NCI-H2171 treated with DMSO at 0.1 percent for 48 hours (cell line): ENCODE measurements at places on chromosomes 4 and X.

- DNase-seq: no peak
Observed at GRCh38 chr4:31230594-31230993, 510.4 kb downstream of the PCDH7 start.

DNA sequence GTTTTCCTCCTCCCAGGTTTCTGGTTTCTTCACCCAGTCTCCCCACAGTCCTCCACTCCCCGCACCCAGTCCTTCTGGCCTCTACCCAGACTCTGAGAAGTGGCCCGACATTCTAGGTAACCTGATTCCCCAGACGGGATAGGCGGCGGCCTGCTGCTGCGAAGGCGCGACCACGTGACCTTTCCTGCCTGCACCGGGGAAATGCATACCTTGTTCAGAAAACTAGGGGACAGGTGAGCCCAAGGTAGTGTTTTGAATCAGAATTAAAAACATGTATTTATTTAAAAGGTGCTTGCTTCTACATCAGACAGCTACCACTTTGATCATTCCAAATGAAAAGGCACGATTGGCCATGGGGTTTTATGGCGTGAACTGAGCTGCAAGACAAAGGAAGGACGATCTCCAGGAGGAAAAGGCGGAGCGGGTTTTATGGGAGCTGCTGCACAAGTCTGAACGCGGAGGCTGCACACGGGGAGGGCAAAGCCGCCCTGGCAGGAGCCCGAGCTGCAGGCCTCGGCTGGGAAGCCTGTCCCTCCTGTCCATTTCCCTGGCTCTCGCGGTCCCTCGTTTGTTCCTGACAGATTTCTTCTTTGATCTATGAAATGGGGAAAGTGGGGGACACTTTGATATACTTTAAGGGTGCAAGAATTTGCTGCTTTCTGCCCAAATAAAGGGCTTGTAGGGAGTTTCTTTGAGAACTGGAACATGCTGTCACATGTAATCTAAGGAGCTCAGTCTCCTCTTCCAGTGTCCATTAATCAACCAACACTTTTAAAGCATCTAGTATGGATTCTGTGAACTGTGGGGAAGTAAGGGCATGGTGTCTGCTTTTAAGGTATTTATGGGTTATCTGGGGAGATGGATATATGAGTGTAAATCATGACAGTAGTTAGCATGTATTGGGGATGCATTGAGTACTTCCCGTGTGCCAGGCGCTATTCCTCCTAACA, 150.9 kb downstream of the SPRY1 start:
- DNase-seq: peak; percentile 84

GRCh38 chr4:177369372-177369771, 59.7 kb downstream of the NEIL3 start:
- DNase-seq: no peak

DNA sequence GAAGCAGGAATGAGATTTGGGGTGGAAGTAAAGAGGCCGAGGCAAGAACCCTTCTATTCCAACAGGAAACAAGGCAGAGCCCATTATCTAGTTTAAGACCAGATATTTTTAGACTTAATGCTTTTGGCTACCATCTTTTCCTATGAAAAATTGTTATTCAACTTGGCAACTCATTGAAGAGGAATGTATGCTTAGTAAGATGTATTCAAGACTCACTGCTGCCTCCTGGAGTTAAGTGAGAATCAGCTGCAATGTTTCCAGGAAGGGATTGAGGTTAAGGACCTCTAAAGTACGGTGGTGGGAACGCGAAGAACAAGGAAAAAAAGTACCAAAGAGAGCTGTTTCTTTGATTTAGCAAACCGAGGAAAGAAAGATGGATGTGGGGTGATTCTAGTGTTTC, 89.1 kb downstream of the RAPGEF2 start:
- DNase-seq: peak; percentile 4

- peak; percentile 16 for DNase-seq
Observed at GRCh38 chrX:68183612-68184214, 249.6 kb downstream of the OPHN1 start.

GRCh38 chrX:51776851-51777250, 33.6 kb downstream of the GSPT2 start:
- DNase-seq: no peak

- no peak for DNase-seq
Observed at GRCh38 chrX:154368630-154369448, 5.6 kb downstream of the FLNA start.

GRCh38 chr4:111602848-111603247, 542.4 kb upstream of the FAM241A start:
- no peak for DNase-seq

GRCh38 chrX:11287505-11287904, 5.7 kb upstream of the AMELX start:
- no peak for DNase-seq

GRCh38 chr4:17283832-17284231, 228.1 kb downstream of the QDPR start:
- DNase-seq: peak; percentile 12

GRCh38 chrX:149512225-149512885, 7.2 kb upstream of the IDS start:
- peak; percentile 11 for DNase-seq

GRCh38 chr4:23937173-23937572, 47.3 kb upstream of the PPARGC1A start:
- DNase-seq: no peak

DNA sequence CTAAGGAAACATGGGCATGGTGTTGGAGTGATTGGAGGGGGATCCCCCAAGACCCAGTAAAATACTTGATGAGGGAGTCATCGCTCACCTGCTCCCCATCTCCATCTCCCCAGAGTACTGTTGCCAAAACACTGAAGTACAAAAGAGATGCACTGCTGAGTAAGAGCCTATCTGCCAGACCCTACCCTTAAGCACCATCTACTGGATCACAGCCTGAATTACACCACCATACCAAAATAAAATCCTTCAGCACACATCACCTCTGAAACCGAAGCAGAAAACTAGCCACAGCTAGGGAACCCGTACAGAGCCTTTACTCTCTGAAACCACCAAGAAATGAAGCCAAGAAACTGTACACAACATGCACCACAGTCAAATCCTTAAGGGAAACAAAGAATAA, 466.3 kb upstream of the ACTRT1 start:
- peak; percentile 33 for DNase-seq

- DNase-seq: no peak
Observed at GRCh38 chr4:185721190-185722028, 90.6 kb downstream of the SORBS2 start.

DNA sequence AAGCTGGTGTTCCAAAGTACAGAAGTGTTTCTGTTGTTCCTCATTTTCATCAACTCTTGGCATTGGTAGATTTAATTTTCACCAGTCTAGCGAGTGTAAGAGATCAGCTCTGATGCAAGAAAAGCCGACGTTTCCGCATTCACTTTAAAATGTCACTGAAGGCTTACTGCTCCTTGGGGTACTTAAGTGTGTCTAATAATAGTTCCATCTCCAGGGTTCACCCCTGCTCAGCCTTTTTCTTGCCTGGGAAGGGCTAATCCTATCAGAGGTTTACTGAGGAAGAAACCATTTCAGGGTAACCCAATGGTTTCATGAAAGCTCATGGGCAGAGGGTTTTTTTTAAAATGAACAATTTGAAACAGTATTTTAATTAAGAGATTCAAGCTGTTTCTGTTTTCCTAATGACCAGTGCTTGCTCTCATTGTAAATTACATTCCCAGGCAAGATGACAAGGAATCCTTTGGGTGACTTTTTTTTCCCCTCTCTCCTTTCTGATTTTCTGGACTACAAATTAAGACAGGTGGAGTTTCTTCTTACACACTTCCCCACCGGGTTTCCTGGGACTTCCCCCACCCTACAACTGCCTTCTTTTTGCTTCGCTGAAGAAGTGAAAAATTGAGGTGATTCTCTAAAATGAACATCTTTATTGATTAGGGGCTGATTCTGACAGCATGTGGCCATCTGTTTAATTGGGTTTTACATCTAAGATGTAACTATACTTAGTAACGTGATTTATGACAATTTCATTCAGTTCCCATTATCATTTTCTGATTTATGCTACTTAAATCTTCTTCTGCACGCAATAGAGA, 78.7 kb upstream of the CBLL2 start:
- DNase-seq: peak; percentile 2

DNA sequence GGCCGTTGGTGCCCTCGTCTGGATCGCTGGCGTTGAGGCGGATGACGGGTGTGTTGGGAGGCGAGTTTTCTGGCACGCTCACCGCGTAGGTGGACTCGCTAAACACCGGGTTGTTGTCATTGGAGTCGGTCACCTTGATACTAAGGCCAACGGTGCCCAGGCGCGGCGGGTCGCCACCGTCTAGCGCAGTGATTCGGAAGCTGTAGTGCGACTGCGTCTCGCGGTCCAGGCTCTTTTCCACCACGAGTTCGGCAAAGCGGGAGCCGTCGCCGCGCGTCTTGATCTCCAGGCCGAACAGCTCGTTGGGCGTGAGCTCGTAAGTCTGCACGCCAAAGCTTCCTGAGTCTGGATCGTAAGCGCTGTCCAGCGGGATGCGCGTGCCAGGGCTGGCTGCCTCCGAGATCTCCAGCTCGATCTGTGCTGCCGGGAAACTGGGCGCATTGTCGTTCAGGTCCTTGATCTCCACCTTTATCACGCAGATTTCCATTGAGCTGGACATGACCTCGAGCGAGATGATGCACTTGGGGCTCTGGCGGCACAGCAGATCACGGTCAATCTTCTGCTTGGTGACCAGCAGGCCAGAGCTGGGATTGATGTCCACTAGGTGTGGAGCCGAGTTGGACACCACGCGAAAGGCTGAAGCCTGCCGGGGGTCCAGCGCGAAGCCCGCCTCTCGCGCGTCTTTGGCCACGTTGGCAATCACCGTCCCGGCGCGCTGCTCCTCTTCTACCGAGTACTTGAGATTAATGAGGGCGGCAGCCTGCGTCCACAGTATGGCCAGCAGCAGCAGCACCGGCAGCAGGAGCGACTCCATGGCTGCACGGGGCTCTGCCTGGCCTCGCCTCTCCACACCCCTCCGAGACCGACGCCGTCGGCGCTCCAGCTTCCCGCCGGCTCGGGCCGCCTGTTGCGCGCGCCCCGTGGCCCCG, 2.0 kb downstream of the PCDH19 start:
- DNase-seq: no peak

DNA sequence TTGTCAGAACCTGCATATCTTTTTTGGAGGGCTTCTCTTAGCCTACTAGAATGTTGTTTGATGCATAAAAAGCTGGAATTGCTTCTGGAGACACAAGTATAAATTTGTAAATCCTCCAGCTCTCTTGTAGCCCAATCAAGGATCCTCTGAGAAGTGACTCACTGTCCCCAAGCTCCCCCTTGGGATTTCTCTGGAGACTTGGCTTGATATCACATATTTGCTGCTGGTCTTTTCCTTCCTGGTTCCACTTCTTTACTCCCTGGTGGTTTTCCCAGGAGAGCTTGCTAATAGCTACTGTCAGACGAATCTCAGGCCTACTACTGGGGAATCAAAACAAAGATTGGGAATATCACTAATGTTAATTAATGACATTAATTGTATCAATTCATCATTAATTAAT, 173.1 kb downstream of the STK32B start:
- DNase-seq: no peak

GRCh38 chr4:4425119-4425690, 38.3 kb downstream of the NSG1 start:
- no peak for DNase-seq

DNA sequence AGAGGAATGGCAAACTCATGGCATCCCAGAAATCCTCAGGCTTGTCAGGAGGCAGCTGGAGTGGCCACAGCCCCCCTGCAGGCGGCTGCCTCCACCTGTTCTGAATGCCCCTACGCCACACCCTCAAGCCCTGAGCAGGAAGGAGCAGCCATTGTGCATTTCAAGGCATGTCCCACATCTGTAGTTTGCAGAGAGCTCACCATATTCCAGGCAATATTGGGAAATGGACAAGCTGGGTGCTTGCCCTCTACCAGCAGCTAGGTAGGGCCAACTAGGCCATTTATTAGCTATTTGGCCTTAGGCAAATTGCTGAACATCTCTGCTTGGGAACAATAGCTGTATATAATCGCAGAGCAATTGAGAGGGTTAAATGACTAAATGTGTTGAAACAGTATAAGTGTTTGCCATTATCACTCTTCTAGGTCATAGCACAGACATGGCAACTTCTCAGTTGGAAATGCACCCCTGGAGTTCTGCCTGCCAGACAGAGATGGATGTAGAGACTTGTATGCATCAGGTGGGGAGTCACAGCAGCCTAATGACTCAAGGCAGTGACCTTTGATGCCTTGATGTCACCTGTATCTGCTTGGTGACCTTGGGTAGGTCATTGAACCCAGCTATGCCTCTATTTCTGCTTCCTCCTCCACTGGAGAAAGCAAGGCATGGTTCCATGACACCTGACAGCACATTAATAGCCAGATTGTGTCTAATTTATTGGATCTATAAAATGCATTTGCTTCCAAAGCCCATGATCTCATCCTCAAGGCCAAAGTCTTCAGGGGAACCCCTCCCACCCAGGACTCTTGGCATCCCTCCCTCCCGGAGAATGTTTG, 52.8 kb downstream of the FHDC1 start:
- DNase-seq: no peak

DNA sequence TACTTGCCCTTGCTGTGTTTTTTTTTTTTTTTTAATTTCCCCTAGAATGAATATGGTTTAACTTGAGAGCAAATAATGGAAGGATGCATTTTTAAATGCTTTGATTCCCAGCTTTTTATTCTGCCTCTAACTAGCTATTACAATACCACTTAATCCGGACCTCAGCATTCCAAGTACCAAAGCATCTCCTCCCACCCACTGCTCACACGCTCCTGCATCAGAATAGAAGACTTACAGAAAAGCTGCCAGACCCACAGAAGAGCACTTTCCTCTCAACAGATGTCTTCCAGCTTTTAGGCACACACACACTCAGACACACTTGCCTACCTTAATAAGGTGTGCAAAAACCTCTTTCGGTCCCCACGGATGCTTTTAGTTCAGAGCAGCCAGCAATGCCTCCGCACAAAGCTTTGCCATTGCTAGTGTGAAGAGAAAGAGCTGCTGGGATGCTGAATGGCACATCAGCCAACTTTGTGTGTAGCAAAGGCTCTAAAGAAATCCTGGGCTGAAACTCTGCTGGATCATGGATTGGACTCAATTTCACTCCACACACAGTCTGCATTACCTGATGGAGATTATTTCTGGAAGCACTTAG, 1056.2 kb downstream of the DMD start:
- no peak for DNase-seq

GRCh38 chr4:111984169-111984819, 161.0 kb upstream of the FAM241A start:
- DNase-seq: peak; percentile 5

GRCh38 chrX:151723156-151723760, 7.4 kb downstream of the FATE1 start:
- no peak for DNase-seq

DNA sequence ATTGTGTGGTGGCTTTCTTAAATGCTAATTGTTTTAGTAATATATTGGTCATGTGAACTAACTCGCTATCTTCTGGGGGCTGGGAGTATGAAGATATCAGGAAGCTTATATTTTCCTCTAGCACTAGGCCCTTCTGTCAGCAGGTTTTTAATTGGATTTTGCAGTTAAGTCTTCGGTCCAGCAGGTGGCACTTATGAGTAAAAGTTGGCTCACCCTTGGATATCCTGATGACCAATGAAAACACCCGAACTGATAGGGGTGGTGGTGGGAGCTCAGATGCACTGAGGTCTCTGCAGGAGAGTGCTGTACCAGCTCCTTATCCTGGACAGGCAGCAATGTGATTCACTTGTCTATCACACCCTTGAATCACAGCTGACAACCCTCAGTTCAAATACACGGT, 1365.8 kb upstream of the DIAPH2 start:
- no peak for DNase-seq
